AG10803 (cell line): ENCODE measurements at places on chromosomes 16 and 17.
A peak's percentile ranks its signal among the peaks of the same experiment; 100 is the strongest.

- peak; percentile 79 for DNase-seq
These were observed 88.5 kb downstream of the ANKRD11 start for GRCh38 chr16:89401641-89402445.

DNA sequence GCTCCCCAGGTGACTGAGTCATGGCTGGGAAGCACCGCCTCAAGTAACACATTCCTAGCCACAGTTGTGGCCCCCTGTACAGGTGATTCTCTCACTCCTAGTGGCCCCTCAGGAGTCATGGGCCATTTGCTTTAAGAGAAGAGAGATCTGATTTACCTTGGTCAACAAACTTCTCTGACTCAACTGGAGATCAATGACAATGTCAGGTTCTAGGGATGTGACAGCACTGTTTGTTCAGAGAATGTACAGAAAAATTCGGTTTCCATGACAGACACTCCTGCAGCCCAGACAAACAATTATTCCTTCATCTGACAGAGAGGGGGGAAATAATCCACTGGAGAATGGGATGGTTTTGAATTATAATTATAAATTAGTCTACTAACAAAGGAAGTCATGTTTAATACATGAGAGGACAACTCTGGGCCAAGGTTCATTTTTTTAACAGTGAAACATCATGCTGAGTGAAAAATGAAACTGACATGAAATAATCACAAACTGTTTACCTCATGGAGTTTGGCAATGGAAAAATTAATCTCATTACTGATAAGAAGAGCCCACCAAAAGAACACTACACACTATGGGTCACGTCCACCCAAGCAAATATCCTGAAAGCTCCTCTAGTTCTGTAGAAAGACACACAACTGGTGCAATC, 9.7 kb downstream of the ERN1 start:
- no peak for DNase-seq

DNA sequence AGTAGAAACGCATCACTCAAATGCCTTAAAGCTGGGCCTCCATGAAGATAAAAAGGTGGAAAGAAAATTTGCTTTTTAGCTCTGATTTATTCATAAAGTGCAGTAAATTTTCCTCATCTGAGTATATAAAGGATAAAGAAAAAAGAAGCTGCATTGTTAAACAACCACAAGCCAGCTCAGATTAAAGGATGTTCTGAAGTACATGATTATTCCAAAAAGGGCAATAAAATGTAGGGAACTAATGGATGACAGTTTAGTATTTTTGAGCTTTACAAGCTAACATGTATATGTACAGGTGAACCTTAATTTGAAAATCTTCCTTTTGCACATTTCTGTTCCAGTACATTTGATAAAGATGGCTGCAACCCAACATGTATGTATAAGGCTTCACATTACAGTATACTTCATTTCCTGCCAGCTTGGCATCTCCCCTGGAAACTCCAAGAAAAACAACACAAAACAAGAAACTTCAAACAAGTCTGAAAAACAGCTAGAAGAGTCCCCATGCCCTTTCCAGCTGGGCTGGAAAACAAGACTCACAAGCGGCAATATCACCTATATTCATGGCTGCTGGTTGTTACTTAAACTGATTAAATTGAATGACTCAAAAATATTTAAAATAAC, 225.7 kb downstream of the CEP112 start:
- DNase-seq, result no peak

DNA sequence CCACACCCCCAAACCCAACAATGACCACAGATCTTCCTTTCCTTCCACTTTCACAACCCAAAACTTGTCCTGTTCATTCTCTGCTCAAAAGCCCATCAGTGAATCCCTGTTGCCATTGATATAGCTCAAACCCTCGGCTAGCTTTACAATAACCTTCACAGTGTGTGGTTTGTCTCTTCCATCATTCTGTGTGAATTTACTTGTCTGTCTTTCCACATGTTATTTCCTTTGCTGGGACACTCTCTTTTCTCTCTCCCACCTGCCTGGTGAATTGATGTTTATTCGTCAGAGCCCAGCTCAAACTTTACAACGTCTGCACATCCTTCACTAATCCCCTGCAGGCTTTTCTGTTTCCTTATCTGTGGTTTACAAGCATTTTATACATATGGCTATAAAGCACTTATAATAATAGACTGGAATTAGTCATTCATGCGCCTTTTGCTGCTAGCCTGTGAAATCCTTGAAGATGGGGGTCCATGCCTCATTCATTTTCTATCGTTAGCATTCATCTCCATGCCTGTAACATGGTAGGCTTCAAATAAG, 114.4 kb downstream of the CDH13 start:
- DNase-seq, result no peak
